Activated CD8-positive, alpha-beta memory T cell treated with anti-CD3 and anti-CD28 coated beads for 36 hours (primary cell): ENCODE measurements at places on chromosomes 2 and 18. TPM values are rescaled to one million over a fixed set of nuclear protein-coding genes. Genes with fewer than 3 reads are reported as not detected.

KLF7 gene
- total RNA-seq = 7.3 TPM

UGT1A5 gene
- not detected for total RNA-seq

ARL5A gene
- 79.0 TPM for total RNA-seq

ASAP2 gene
- 0.23 TPM for total RNA-seq

INPP5D gene
- 43.1 TPM for total RNA-seq

ASPRV1 gene
- 0.61 TPM for total RNA-seq

NAT8 gene
- total RNA-seq = not detected
